CD4-positive, alpha-beta T cell (primary cell): ENCODE measurements at places on chromosomes 1 and 21. TPM values are rescaled to one million over a fixed set of nuclear protein-coding genes. Genes with fewer than 3 reads are reported as not detected.
A peak's percentile ranks its signal among the peaks of the same experiment; 100 is the strongest.

PODN gene
- not detected for total RNA-seq

DNM3 gene
- total RNA-seq: 1.6 TPM

RIT1 gene
- total RNA-seq: 66.2 TPM

RLF gene
- total RNA-seq: 42.7 TPM

KCNT2 gene
- not detected for total RNA-seq

NR1I3 gene
- not detected for total RNA-seq

CRABP2 gene
- total RNA-seq: 3.2 TPM

PROX1 gene
- total RNA-seq: 0.03 TPM

OR2T29 gene
- total RNA-seq: not detected

LHX4 gene
- total RNA-seq: not detected

GRCh38 chr1:58524353-58524945, 22.1 kb downstream of the OMA1 start:
- H3K4me3 ChIP-seq: no peak overlapping the region
- peaks cover 33% of the 10 kb centered on the region for H3K36me3 ChIP-seq
- no peak overlapping the region for H3K27ac ChIP-seq

- no peak overlapping the region for H3K4me3 ChIP-seq
- H3K4me1 ChIP-seq: no peaks in the 10 kb centered on the region
- H3K27me3 ChIP-seq: no peaks in the 10 kb centered on the region
- no peak for DNase-seq
These were observed 196.1 kb upstream of the VAMP3 start for GRCh38 chr1:7575041-7575400.

- no peak overlapping the region for H3K4me3 ChIP-seq
- no peak for DNase-seq
- no peaks in the 10 kb centered on the region for H3K4me1 ChIP-seq
- peaks cover 12% of the 10 kb centered on the region for H3K27me3 ChIP-seq
These were observed 75.5 kb downstream of the SETD4 start for GRCh38 chr21:35984654-35985361.

DNA sequence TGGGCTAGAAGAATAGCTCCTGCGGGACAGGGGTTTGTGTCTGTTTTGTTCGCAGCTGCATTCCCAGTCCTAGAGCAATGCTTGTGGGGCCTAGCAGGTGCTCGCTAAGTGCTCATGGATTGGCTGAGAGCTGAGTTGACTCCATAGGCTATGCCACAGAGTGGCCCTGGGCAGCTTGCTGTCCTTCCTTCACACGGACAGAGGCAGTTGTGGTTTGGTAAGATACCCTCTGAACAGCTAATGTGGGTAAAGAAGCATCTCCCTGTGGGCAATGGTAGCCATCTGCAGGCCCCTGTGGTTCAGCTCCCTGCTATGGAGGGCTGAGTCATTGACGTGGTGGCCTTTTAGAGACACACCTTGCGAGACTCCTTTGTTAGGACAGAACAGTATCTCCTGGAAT, 23.5 kb upstream of the LBR start:
- DNase-seq: no peak
- H3K36me3 ChIP-seq: no peaks in the 10 kb centered on the region
- peaks cover 31% of the 10 kb centered on the region for H3K4me1 ChIP-seq
- no peak overlapping the region for H3K4me3 ChIP-seq

DNA sequence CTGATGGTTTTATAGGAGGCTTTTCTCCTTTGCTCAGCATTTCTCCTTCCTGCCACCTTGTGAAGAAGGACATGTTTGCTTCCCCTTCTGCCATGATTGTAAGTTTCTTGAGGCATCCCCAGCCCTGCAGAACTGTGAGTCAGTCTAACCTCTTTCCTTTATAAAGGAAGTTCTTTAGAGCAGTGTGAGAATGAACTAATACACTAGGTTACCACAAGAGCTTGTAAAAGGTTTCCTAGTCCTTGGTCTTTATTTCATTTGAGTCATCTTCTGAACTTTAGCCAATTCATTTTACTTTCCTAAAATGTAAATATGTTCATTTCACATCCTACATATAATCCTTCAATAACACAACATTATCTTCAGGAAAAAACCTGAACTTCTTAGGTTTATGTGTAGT, 365.3 kb downstream of the HHIPL2 start:
- H3K27me3 ChIP-seq: no peaks in the 10 kb centered on the region
- H3K27ac ChIP-seq: no peak overlapping the region
- no peaks in the 10 kb centered on the region for H3K4me1 ChIP-seq
- no peak for DNase-seq
- H3K4me3 ChIP-seq: no peak overlapping the region

DNA sequence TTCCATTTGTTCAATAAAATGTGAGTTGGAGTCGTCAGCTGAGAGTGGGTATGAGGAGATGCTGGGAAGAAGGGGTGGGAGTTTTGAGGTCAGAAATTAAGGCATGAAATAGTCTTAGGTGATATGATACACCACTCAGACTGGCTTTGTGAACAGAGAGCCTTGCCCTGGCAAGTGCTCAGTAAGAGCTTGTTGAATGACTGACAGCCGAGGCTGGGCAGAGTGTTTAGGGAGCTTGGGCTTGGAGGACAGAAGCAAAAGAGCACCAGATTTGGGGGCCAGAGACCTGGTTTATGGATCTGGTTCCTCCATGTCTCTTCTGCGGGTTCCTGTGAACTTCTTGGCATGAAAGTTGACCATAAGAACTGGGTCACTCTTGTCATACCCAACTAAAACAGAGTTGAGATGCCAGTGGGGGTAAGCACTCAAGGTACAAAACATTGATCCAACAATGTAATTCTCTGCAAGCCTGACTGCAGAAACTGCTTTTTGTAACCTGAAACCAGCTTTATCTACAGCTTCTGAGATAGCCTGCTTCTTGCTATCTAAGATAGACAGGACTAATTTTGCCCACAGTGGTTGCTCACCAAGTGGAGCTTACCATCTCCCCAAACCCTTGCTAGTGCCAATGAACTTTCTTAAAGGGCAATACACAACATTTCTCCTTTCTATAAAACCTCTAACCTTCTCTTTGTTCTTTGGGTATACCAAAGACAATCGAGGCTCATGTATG, 126.4 kb downstream of the TENT5C start:
- no peak overlapping the region for H3K4me3 ChIP-seq
- DNase-seq: no peak
- H3K27me3 ChIP-seq: no peaks in the 10 kb centered on the region
- no peaks in the 10 kb centered on the region for H3K36me3 ChIP-seq
- H3K27ac ChIP-seq: no peak overlapping the region
- H3K4me1 ChIP-seq: peaks cover 8% of the 10 kb centered on the region

DNA sequence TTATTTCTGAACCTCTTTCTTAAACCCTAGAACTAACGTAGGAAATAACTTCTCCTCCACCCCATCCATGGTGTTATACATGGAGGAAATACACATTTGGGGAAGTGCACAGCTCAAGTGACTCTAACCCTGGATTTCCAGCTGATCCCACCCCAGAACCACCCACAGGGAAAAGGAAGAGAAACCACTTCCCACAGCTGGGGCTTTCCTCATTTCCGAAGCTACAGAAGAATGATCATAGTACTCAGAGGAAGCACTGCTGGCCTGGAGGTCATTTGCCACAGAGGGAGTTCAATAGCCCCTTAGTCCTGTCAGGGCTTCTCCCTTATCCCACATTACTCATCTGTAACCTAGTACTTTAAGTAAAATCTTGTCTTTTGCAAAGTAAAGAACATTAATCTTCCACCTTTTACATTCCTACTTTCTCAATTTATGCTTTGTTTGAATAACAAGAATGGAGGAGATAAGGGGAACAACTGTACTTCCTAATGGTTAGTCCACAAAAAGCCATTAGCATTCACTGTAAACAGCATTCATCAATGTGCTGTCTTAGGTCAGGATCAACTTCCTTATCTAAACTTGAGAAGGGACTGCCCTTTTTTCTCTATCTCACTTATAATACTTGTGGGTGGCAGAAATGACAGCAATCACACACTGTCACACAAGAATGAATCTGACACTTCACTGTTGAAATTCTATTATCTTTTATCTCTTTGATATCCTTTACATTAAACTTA, 63.0 kb upstream of the RGS1 start:
- H3K27ac ChIP-seq: no peak overlapping the region
- DNase-seq: no peak
- H3K36me3 ChIP-seq: no peaks in the 10 kb centered on the region
- H3K27me3 ChIP-seq: no peaks in the 10 kb centered on the region

- H3K27ac ChIP-seq: no peak overlapping the region
- H3K4me1 ChIP-seq: peaks cover 27% of the 10 kb centered on the region
- H3K36me3 ChIP-seq: no peaks in the 10 kb centered on the region
- no peak overlapping the region for H3K4me3 ChIP-seq
These were observed 103.2 kb upstream of the JUN start for GRCh38 chr1:58887059-58887458.

DNA sequence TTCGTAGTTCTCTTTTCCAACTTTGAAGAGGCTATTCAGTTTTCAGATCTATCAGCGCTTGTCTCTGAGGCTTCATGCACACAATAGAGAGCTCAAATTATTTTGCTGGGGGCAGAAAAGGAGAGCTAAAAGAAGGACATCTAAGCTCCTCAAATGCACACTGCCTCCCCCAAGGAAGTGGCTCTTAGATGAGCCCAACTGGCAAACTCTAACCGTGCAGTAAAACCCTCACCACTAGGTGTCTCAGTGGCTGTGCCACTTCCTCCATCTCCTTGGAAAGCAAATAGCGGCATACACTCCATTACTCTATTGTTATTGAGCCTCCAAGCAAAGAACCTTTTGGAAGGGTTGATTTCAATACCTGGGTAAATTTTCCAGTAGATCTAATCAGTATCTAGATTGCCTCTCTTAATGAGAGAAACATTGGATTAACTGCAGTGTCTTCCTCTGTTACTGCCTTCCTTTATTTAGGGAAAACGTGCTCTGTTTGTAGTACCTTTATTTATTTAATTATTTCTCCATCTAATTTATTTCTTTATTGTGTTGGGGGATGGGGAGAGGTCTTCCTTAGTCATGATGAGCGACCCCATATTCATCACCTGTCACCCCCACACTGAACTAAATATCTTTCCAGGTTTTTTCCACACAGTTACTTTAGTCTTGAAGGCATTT, 9.2 kb upstream of the SFPQ start:
- no peaks in the 10 kb centered on the region for H3K36me3 ChIP-seq
- no peaks in the 10 kb centered on the region for H3K27me3 ChIP-seq
- no peaks in the 10 kb centered on the region for H3K4me1 ChIP-seq
- no peak overlapping the region for H3K27ac ChIP-seq

- H3K4me1 ChIP-seq: peaks cover 3% of the 10 kb centered on the region
- no peak overlapping the region for H3K4me3 ChIP-seq
- no peak overlapping the region for H3K27ac ChIP-seq
- DNase-seq: no peak
- H3K27me3 ChIP-seq: peaks cover 29% of the 10 kb centered on the region
- no peaks in the 10 kb centered on the region for H3K36me3 ChIP-seq
These were observed 295.0 kb downstream of the OMA1 start for GRCh38 chr1:58251430-58252073.

GRCh38 chr1:20169932-20170331, 16.0 kb upstream of the UBXN10 start:
- no peak for DNase-seq
- H3K36me3 ChIP-seq: no peaks in the 10 kb centered on the region
- no peak overlapping the region for H3K4me3 ChIP-seq
- no peaks in the 10 kb centered on the region for H3K27me3 ChIP-seq
- H3K4me1 ChIP-seq: peaks cover 14% of the 10 kb centered on the region
- no peak overlapping the region for H3K27ac ChIP-seq

GRCh38 chr1:11882814-11883538, 24.2 kb upstream of the NPPB start:
- no peak for DNase-seq
- H3K27ac ChIP-seq: no peak overlapping the region
- H3K27me3 ChIP-seq: peaks cover 2% of the 10 kb centered on the region
- H3K4me3 ChIP-seq: no peak overlapping the region

DNA sequence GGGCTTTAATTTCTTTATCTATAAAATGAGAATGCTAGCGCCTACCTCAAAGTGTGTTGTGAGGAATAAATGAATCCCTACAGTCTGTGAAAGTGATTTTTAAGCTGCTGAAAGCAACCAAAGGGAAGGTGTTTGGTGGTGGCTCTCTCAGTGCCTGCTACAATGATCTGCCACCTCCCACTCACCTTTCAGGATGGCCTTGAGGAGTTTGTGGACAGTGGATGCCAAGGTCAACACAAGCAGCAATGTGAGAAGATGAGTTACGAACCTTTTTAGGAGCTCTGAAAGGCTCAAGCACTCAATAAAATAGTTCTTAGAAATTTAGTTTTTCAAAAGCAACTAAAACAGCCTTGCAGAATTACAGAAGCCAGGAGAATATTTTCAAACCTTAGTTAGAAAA, 176.6 kb upstream of the DPT start:
- no peak overlapping the region for H3K27ac ChIP-seq
- no peaks in the 10 kb centered on the region for H3K27me3 ChIP-seq
- DNase-seq: no peak
- no peak overlapping the region for H3K4me3 ChIP-seq
- no peaks in the 10 kb centered on the region for H3K36me3 ChIP-seq
- no peaks in the 10 kb centered on the region for H3K4me1 ChIP-seq

DNA sequence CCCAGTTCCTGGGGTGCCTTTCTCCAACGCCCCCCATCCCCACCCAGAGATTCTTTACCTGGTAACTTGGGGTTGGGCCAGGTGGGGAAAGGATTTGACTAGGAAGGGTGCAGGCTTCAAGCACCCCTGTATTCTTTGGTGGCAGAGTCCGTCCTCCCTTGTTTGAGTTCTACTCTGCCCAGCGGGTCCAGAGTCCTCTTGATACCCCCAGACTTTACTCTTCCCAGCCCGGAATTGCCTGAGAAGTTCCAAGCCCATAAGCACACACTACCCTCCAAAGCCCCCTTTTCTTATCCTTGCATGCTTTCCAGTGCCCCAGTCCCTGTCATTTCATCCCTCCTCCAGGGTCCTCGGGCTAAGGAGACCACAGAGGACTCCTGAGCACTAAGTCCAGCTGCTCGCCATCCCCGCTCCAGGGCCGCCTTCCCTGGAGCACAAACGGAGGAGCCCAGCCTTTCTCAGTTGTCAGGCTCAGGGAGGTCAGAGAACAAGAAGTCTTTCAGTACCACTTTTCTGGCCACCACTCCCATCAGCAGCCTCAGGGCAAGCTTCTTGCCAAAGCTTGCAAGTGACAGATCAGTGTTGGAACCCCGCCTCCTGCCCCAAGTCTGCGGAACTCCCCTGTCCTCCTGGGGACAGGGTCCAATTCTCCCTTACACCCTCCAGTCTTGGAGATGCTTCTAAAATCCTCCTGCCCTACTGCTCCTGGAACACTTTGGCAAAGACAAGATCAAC, 12.2 kb downstream of the SLC45A3 start:
- no peaks in the 10 kb centered on the region for H3K36me3 ChIP-seq
- no peak for DNase-seq

- H3K27ac ChIP-seq: no peak overlapping the region
- H3K27me3 ChIP-seq: no peaks in the 10 kb centered on the region
- no peak overlapping the region for H3K4me3 ChIP-seq
- no peak for DNase-seq
These were observed 244.8 kb downstream of the GRIK3 start for GRCh38 chr1:36789535-36789934.

GRCh38 chr1:158607296-158607695, 2.2 kb downstream of the OR10Z1 start:
- no peaks in the 10 kb centered on the region for H3K4me1 ChIP-seq
- no peak for DNase-seq
- no peaks in the 10 kb centered on the region for H3K36me3 ChIP-seq
- no peaks in the 10 kb centered on the region for H3K27me3 ChIP-seq
- H3K4me3 ChIP-seq: no peak overlapping the region

GRCh38 chr1:192810253-192810880, 1.5 kb downstream of the RGS2 start:
- no peak overlapping the region for H3K27ac ChIP-seq
- no peaks in the 10 kb centered on the region for H3K27me3 ChIP-seq
- peaks cover 13% of the 10 kb centered on the region for H3K4me1 ChIP-seq
- peak; percentile 14 for DNase-seq
- peak overlapping the region; percentile 65 for H3K4me3 ChIP-seq
